ENCODE measurements at places on chromosomes 3 and 15.

DNA sequence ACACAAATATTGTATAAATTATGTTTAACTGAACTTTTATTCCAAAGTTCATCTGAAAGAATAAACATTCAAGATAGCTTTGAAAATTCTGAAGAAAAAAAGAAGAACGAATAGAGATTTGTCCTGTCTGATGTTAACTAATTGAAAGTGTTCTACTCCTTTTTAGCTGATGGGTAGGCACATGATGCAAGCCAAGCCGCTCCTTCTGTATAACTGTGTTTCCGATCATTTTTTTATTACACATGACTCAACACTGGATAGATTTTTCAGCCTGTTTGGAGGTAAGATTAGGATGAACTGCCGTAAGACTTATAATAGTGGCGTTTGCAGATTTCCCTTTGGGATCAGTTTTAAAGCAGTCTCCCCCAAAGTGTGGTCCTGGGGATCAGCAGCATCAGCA, 19.0 kb downstream of the NSUN3 start:
- DNase-seq = no peak

- DNase-seq = no peak
Measured at GRCh38 chr3:155651489-155652218, 93.2 kb downstream of the PLCH1 start.

DNA sequence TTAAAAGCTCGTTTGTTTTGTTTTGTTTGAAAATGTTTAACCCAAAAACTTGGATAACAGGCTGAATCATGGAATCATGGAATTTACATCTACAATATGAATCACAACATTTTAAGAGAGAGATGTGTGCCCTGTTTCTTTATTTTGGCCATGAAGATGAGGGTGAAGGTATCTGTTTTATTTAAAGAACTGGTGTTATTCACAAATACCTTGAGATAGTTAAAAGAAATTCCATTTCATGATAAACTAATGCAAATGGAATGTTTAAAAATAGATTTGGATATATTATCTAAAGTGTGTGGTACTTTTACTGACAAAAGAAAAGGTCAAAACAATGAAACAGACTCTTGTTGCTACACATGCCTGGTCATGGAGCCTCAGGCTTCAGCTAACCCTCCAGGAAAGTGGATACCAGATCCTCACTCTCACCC, 486.0 kb upstream of the CFAP20DC start:
- no peak for DNase-seq

DNA sequence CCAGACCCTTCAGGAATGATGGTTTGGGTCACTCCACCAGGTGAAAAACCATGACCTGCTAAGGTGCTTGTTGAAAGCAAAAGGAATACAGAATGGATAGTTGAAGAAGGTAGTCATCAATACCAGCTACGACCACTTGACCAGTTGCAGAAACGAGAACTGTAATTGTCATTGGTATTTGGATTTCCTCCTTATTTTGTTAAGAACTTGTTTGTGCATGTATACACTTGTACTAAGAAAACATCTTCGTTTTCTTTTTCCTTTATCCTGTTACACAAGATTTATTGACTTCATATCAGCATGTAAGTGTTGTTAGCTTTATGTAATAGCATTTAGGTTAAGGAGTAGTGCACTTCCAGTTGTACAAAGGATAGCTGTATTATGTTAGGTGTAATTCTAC, 261.8 kb downstream of the MCTP2 start:
- no peak for DNase-seq

- DNase-seq = peak; percentile 55
Measured at GRCh38 chr3:132554437-132554836, 42.6 kb upstream of the ACKR4 start.

DNA sequence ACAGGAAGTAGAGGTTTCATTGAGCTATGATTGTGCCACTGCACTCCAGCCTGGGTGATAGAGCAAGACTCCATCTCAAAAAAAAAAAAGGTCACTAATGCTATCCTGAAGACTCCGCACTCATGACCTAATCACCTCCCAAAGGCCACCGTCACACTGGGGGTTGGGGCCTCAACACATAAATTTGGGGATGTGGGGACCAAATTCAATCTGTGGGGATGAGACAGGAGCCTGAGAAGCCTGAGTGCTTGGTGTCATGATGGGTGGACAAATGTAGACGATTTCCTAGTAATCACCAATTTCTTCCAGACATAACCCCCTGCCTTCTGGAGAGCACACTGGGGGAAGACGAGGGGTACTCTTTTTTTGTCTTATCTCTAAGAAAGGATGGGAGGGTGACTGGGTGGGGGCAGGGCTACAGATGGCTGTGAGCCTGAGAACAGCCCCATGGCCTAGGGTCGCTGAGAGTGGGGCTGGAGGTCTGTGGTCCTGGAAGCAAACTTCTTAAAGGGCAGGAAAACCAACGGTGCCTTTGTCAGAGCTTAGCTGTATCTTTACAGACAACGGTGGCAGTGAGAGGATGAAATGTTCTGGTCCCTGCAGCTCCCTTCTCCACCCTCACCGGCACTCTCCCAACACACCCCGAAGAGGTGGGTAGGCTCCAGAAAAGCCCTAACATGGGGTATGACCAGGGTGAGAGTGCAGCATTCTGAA, 16.6 kb upstream of the KLF13 start:
- no peak for DNase-seq

DNA sequence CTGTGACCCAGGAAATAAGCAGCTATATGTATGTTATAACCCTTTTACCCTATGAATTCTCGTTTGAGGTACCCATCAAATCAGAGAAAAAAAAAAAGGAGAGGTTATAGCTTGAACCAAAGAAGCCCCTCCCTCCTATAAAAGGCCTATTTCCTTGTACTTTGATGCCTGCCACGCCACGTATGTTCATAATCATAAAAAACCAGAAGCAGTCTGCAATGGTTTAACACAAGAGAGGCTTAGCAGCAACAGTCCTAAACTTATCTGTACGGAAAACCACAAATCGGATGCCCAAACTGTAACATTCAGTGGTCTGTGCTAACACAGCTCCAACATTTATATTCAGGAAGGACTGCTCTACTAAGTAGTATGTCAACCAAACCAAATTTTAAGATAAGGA, 21.2 kb downstream of the CCR8 start:
- DNase-seq = no peak

- DNase-seq = no peak
Measured at GRCh38 chr15:93497291-93497690, 408.3 kb upstream of the RGMA start.

- DNase-seq = no peak
Measured at GRCh38 chr15:76056931-76057330, 2.9 kb upstream of the TMEM266 start.

GRCh38 chr3:147311716-147312115, 94.6 kb downstream of the ZIC4 start:
- DNase-seq = no peak

- no peak for DNase-seq
Measured at GRCh38 chr15:47812470-47812999, 95.2 kb downstream of the SEMA6D start.

DNA sequence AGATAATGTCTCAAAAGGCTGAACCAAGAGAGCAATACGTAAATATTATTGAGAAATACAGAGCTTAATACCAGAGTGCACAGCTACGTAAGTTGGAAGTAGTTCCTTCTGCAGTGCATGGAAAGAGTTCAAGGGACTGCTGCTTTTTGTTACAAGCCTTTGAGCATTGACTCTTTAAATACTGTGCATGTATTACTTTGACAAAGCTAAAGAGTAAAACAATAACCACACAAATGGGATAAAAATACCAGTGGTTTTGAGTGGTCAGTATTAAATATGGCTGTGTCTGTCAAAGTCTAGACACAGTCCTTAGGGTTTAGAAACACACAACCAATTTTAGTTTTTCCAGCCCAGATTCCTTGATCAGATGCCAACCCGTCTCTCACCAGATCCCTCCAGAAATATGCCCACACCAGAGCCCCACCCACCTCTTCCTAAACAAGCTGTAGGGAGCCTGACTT, 62.1 kb downstream of the SSR3 start:
- DNase-seq = no peak

GRCh38 chr15:88882785-88883184, 12.6 kb downstream of the HAPLN3 start:
- DNase-seq = no peak

GRCh38 chr3:167684388-167684993, 30.7 kb upstream of the WDR49 start:
- peak; percentile 79 for DNase-seq

- no peak for DNase-seq
Measured at GRCh38 chr3:111112913-111113312, 41.3 kb downstream of the NECTIN3 start.

GRCh38 chr3:99949956-99950670, 132.5 kb downstream of the CMSS1 start:
- DNase-seq = no peak

DNA sequence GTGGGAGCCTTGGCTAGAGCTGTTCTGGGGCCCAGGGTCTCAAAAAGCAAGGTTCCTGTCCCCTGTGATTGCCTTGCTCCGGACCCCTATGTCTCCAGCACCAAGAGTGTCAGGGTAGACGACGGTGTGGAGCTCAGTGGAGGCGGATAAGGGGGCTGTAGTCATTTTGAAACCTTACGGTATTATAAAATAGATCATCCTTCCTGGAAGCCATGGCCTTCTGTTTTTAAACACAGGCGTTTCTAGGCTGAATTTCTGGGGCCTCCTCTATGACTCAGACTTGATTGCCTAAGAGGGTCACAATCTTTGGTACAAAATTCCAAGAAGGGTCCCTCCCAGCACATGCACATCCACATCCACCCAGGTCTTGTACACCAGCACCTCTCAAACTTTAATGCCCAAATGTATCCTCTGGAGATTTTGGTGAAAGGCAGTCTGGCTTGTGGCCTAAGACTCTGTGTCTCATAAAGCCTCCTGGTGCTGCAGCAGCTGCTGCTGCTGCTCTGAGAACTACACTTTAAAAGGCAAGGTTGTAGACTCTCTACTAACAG, 70.5 kb upstream of the XCR1 start:
- no peak for DNase-seq

DNA sequence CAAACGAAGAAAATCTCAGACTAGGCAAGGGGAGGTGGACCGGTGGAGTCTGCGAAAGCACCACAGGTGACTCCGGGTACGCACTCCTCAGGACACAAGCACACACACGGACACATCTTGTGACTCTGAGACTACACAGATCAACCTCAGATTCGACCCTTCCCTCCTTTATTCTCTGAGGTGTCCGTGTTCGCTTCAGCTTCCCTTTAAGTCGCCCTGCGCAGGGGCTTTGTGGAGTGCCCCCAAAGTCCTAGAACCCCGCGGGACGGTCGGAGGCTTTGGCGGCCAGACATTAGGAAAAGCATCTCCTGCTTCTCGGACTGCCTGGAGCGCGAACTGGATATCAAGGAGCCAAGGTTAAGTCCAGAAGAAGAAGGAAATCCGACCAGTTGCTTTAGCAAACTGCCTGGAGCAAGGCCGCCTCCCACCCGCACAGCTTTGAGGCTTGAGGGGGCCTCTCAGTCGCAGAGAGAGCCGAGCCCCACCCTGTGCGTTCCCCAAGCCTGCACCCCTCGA, 730 bp downstream of the DGKG start:
- DNase-seq = peak; percentile 28

DNA sequence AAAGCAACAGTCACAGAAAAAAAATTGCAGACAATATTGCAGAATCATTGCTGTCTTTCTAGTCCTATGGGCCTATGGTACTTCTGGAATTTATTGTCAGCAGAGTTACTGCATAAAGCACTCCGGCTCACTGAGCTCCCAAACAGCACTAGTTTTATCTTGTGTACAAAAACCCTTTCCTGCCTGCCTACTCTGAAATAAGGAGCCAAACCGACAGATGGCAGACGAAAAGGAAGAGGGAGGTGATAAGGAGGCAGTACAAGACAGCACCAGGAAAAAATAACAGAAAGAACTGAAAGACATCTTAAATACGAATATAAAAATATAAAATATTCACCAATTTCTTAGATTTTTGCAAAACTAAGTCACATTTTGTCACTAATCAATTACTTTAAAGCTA, 15.6 kb downstream of the HERC1 start:
- no peak for DNase-seq

DNA sequence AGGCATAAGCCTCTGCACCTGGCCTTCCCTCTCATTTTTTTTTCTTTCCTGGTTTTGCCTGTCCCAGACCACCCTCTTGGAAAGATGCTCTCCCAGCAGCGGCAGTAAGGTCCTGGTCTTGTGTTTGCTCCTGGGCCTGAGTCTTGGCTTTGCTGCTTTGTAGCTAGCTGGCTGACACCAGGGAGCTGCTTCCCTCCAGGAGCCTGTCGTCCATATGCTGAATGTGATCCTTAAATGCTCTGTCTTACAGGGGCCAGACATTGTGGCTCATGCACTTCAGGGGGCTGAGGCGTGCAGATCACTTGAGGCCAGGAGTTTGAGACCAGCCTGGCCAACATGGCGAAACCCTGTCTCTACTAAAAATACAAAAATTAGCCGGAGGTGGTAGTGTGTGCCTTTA, 17.2 kb downstream of the FLNB start:
- DNase-seq = no peak

DNA sequence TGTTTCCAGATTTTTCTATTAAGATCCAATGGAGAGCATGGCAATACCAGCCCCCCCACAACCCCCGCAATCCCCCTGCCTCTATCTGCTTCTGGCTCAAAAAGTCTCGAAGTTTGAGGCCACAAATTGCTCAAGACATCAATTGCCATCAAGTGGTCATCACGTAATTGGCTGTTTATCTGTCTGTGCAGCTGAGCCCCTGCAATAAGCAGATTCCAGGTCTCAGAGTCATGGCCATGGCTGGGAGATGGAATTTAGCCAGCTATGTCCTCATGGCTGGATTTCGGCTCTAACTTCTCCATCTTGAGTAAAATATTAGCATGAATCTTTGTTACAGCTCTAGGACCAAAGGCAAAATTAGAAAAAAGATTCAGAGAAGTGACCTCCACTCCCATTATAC, 22.7 kb downstream of the SSUH2 start:
- DNase-seq = no peak

DNA sequence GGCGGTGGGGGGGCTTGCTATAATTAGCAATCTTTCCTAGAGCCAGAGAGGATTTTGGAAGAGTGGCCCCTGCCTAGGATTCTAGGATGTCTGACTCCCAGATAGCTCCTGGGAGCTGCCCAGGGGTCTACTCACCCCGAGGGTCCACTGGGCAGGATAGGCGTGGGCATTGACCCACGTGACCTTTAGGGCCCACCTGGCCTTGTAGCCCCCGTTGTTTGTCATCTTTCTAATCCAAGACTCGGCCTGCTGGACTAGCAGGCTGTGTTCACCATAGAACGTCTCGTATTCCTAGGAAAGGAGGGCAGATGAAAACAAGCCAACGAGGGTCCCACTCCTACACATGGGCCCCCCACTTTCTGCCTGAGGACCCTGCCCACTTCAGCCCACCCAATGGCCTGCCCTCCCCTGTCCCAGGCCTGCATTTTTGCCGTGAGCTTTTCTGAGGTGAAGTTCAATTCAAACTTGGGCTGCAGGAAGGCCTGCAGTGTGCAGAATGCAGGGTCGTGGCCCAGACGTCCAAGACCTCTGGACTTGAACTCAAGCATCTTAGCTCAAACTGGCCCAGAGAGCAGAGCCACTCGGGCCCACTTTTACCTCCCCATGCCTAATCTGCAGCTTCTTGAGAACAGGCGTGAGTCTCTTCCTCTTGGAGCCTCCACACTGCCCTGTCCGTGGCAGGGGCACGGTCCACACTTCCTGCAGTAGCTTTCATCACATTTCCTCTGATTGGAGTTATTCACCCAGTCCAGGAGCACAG, 41.5 kb downstream of the MUC4 start:
- no peak for DNase-seq

All from NCI-H1105 treated with DMSO at 0.1 percent for 48 hours (cell line).